ENCODE measurements at places on chromosomes 13 and 19. TPM values are rescaled to one million over a fixed set of nuclear protein-coding genes. Genes with fewer than 3 reads are reported as not detected.

DNA sequence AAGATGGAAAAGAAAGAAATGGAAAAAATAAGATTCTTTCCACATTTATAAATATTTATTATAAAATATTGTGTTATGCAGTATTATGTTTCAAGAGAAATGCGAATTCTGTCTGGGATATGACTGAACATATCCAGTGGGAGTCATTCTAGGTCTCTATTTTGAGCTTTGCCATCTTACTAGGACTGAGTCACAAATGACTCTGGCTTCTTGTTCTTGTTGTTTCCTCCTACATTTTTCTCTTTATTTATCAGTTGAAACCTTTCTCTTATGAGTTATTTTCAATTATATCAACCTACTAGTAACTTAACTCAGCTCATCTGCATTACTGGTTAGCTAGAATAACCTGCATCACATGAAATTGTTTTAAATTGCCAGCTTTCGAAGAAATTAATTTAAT is 1247.3 kb downstream of the SLITRK1 start:
- no peak for DNase-seq

DNA sequence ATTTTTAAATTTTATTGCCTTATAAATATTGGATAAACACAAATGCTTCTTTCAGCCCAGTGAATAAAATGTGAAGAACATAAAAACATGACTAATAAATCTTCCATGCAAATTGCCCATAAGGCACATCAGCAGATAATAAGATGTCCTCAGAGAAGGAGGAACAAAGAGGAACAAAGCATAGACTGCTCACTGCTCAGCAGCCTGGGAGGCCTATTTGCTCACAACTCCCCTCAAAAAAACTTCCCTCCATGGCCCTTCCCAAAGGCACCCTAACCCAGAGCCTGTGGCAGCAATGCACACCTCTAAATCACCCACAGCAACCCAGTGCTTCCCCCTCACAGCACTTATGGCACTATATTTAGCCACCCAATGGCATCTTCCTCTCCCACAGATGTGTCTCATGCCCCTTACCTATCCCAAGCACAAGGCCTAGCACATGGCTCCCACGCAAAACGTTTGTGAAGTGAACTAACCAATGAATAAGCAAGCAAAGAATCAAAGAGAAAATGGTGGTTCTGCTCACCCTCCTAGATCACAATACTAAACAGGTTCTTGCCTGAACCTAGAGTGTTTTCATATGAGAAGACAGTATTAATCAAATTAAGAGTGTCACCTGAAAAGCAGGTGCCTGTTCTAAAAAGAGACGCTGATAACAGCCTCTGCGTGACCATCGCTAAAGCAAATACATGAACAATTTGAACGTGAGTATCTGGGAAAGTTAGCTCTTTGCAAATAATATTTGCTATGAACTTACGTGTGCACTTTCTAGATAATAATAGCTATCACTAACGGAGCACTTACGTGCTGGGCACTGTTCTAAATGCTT is 96.9 kb downstream of the TBC1D4 start:
- DNase-seq: no peak

- no peak for DNase-seq
These were observed 6.3 kb downstream of the SLC7A10 start for GRCh38 chr19:33219261-33219815.

DNA sequence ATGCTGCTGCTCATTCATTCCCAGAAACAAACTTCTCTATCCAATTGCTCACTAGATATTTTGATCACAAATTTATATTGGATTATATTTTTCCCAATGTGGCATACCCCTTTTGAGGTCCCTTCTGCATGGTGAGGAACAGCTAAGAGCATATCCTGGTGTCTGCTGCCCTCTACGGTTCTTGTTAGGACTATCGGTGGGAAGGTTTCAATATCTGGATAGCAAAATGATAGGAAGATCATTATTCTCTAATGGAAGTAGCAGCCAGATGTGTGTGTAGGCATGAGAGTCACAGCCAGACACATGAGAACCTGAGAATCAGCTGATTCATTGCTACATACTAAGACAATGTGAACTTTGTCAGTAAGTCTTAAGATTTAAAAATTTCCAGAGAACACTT is 1422.4 kb upstream of the MIR17HG start:
- DNase-seq: no peak

DNA sequence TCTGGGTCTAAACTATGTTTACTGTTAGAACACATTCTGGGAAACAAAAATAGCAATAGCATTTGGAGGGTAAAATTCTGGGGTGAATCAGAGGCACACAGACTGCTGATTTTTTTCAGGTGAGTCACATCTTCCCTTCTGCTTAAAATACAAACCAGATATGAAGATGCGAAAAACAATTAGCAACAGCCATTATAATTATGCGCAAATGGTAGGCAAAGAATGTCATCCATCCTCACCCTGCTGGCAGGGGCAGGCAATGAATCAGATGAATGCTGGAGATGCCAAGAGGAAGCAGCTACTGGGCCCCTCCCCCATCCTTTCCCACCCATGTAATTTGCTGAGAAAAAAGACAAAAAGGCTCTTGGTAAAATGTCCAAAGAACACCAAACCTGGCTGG is 282.9 kb downstream of the KLF5 start:
- DNase-seq: no peak

FCHO1 gene
- 3.1 TPM for total RNA-seq

SPC24 gene
- 11.6 TPM for total RNA-seq
